ENCODE measurements at places on chromosomes 7 and 10.

DNA sequence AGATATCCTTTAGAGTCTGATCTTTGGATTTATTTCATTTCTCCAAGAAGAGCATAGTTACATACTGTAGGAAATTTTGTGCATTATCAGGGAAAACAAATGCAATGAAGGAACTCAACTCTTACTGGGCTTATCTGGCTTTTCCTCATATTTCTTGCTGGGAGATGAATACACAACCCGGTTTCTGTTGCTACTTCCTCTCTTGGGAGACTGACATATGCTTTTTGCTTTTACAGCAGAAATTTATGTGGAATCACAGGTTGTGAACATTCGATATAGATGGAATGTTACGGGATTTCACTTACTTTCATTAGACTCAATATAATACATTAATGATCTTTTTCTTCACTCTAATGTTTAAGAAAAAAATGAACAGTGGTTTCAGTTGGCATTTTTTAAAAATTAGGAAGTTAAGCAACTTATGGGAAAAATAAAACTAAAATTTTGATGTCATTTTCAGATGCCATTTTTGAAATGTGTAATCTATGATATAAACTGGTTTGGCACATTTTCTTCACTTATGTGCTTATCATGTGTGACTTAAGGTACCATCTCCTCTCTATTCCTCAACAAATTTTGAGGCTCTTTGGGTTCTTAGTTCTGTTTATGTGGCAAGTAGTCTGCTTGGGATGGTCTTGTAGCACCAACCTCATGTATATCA, 7.1 kb downstream of the SND1 start:
- DNase-seq = no peak

DNA sequence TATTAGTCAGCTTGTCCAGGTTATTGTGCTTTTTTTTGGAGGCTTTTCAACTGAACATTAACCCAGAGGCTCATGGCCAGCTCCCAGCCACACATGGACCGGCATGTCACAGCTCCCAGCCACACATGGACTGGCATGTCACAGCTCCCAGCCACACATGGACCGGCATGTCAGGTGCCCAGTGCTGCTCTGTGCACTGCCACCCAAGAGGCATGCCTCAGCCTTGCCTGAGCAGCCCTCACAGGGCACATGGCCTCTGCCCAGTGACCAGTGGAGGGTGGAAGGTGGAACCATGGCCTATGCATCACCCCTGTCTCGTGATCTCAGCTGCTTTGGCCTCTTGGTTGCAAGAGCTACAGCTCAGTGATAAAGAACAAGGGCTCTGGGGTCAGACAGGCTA, 119.8 kb downstream of the OAT start:
- DNase-seq = no peak

GRCh38 chr10:122637376-122637775, 62.3 kb downstream of the C10orf120 start:
- DNase-seq = no peak

DNA sequence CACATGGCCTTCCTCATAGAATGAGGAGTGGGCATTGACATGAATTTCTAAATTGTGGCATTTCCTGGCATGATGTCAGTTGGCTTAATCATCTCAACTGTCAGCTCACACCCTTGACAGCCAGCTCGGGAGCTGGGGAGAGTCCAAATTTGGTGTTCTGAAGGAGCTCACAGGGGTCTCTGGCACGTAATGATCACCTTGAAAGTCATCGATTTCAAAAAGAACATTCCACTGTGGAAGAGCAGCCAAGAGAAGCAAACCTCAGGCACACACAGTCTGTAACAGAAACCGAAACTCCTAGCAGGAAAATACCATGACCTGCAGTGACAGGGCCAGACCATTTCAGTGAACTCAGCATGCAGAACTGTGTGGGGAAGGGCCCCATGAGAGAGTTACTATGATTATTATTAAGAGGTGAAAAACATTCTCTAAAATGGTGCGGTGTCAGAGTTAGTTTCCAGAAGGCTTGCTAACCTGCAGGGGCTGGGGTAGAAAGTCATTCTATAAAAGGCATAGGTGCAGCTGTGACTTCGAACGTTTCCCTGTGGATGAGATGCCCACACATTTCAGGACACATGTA, 26.4 kb upstream of the KLF6 start:
- no peak for DNase-seq

- no peak for DNase-seq
These were observed 99.3 kb upstream of the OIT3 start for GRCh38 chr10:72794260-72794659.

GRCh38 chr10:7046615-7047014, 364.2 kb downstream of the SFMBT2 start:
- no peak for DNase-seq

- DNase-seq = peak; percentile 26
These were observed 102.2 kb downstream of the MYOF start for GRCh38 chr10:93379731-93380575.

GRCh38 chr10:110778211-110778610, 93.5 kb upstream of the PDCD4 start:
- no peak for DNase-seq
